ENCODE measurements at places on chromosomes 16 and 17.

GRCh38 chr16:89738538-89739317 lies 17.4 kb downstream of the ZNF276 start:
- DNase-seq: no peak

GRCh38 chr16:4991754-4992153 lies 33.6 kb downstream of the SEC14L5 start:
- no peak for DNase-seq

DNA sequence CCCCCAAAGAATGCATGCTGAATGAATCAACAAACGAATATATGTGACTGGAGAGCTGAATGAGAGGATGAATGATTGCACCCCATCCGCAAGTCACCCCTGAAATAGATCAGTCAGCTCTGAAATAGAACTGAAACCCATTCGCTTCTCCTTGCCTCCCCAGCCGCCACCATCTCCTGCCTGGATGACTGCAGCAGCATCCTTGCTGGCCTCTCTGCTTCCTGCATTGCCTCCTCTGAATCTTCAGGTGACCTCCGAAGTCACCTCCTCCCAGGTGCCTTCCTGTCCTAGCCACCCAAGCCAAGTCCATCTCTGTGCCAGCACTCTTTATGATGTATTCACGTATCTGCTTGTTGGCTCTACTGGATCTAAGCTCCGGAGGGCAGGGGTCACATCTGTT lies 288.3 kb downstream of the CPPED1 start:
- no peak for DNase-seq

DNA sequence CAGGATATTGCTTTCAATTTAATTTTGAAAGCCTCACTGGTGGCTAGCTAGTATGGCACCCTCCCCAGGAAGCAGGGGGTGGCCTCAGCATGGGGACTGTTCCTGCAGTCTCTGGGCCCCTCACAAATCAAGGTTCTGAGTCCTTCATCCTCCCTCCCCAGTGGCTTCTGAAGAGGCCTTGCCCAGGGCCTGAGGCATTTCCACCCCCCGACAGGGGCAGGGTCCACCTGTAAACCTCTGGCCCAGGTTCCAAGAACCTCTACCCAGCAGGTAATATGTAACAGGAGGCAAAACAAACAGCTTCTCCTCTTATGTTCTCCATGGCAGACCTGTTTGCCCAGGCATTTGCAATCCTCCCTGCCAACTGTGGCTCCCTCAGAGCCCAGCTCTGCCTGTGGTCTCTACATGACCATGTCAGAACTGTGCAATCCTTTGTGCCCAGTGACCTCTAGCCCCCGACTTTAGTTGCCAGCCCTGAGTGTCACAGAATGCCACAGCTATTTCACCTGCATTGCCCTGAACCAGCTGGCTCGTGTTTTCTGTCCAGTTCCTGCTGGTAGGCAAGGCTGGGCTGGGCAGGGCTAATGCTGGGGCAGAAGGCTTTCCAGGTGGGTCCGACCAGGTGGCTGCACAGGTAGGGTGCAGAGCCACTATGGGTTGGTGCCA lies 14.3 kb downstream of the ACSF2 start:
- no peak for DNase-seq

- DNase-seq: peak; percentile 80
Measured at GRCh38 chr16:85327731-85328675, 215.7 kb upstream of the CIBAR2 start.

DNA sequence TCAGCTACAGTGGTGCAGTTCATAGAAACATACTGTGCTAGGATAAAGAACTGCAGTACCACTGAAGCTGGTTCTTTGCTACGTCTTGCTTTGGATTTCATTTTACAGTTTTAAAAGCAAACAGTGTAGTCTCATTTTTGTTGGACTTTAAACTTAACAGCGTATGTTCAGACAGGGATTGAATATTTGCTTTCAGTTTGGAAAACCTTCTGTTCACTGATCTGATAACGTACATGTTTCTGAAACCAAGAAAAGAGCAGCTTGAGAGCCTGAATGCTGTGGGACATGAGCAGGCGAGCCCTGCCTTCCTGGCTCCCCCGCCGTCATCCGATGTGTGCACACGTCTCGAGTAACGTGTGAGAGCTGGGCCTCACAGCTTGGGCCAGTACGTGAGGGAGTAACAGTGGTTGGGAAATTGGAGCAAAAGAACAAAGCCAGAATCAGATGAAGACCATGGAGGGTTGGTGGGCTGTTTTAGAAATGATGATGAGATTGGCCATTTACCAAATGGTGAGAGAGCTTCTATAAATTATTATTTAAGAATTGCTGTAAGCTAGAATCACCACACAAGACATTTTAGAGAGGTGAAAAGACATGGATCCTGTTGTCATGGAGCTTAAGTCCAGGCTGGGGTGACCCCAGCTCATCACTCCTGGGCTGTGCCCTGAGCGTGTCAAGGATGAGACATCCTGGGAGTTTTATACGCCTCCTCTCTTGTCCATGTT lies 20.8 kb upstream of the CLEC18C start:
- peak; percentile 7 for DNase-seq

- no peak for DNase-seq
Measured at GRCh38 chr16:75244225-75244809, 7.1 kb downstream of the BCAR1 start.

All from iPS-NIHi11 (cell line).